ENCODE measurements at places on chromosomes 5 and 9.
A peak's percentile ranks its signal among the peaks of the same experiment; 100 is the strongest.

GRCh38 chr5:93579692-93580062 lies 1.3 kb downstream of the NR2F1-AS1 start:
- DNase-seq: no peak

DNA sequence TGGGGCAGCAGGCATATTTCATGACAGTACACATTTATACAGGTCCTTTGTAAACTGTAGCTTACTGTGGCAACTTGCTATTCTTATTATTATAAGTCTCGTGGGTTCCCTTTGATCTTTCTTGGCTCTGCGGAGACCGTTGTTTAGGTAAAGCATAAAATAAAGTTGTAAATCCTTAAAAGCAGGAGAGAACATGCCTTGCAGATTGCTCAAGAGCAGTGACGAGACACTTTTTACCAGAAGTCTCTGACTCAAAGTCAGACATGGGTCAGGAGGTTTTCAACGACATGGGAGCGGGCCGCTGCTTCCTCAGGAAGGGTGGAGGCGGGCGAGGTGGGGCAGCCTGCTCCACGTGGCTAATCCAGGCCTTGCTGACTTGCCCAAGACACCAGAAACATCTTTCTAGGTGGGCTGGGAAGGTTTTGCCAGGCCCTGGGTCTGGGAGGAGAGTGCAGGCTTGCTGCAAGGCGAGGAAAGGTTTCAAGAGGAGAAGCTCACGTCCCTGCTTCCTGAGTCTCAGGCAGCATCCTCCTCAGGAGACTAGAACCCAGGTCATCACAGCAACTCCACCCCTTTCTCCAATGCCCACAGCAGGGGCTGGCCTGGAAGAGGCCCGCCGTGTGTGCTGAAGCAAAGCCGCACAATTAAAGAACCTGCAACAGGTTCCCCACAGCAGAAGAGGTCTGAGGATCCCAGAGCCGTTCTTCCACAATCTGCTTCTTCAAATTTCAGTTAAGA lies 6.5 kb downstream of the TBC1D2 start:
- DNase-seq: no peak

DNA sequence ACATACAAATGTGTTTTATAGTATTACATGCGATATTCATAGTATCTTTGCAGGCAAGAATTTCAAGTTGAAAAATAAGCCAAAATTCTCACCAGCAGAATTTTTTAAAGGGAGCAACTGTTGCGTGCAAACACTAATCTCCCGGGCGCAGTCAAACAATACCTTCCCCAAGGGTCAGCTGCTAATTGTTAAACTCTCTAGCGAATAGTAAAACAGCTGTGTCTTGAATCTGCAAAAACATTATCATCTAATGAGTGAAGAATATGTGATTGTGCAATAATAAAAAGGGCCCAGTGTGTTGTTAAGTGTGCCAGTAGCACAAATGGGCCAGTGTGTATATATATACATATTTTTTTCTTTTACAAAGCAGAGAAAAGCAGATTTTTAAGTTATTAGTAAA lies 131.4 kb downstream of the CCDC192 start:
- no peak for DNase-seq

- no peak for DNase-seq
These were observed 76.8 kb upstream of the TXNDC8 start for GRCh38 chr9:110414471-110414870.

DNA sequence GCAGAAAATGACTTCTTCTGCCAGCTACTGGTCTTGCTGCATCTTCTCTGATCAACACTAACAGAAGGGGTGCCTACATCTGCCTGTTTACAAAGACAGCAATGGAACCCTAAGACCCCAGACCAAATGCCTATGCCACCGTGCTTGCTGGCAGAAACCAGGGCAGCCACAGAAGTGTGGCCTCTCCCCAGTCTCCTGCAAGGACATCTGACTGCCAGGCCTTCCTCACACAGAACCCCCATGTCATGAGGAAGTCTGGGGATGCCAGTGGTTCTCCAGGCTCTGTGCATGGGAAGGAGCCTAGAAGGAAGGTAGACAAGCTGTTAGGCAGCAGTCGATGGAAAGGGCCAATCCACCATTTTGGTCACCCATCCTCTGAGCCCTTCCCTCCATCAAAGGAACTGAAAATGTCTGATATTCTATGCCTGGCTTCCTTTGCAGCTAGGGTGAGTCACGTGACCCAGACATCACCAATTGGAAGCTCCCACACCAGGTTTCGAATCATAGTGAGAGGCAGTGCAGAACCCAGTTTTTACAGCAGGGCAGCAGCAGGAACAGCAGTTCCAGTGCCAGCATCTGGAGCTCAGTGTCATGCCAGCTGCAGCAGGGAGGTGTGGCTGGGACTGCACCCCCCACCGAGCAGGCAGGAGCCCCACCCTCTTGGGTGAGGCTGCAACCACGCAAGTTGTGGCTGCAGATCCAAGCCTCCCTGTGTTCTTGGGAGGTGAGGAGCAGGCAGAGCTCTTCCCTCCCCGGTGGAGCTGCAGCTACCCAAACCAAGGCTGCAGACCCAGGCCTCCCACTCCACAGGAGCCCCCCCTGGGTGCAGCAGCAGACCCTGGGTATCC lies 123.4 kb downstream of the OLFM1 start:
- DNase-seq: no peak

- peak; percentile 58 for DNase-seq
These were observed at the start of gene DIRAS2 for GRCh38 chr9:90642570-90643539. DIRAS2 (minus strand) TSS chr9:90642824; CDS start chr9:90613827, 28,997 bp downstream.

GRCh38 chr5:113508756-113509155 lies 4.7 kb upstream of the YTHDC2 start:
- no peak for DNase-seq

DNA sequence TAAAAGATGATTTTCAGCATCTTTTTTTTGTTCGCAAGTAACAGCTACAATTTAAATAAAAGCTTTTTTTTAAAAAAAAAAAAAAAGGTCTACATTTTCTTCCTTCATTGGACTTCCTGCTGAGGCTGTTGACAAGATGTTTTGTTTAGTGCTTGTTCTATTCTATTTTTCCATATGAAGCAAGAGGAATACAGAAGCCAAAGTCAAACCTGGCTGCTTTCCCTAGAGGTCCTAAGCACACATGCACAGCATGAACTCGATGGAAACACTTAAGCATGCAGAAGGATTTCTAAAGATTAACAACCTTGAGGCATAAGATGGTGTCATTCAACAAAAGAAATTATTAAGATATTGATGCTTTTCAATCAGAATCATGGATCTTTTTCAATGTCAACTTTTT lies 105.1 kb downstream of the ADCY2 start:
- no peak for DNase-seq

DNA sequence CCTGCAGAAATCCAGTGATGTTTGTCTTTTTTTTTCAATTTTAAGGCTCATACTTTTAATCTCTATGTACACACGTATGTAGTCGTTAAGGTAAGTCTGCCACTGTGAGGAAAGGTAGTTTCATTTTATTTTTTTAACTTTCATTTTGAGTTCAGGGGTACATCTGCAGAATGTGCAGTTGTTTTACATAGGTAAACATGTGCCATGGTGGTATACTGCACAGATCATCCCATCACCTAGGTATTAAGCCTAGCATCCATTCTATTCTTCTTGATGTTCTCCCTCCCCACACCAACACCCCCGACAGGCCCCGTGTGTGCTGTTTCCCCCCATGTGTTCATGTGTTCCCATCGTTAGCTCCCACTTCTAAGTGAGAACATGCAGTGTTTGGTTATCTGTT lies 19.7 kb downstream of the MUSK start:
- DNase-seq: no peak

GRCh38 chr9:111362526-111362925 lies 32.5 kb upstream of the OR2K2 start:
- no peak for DNase-seq

DNA sequence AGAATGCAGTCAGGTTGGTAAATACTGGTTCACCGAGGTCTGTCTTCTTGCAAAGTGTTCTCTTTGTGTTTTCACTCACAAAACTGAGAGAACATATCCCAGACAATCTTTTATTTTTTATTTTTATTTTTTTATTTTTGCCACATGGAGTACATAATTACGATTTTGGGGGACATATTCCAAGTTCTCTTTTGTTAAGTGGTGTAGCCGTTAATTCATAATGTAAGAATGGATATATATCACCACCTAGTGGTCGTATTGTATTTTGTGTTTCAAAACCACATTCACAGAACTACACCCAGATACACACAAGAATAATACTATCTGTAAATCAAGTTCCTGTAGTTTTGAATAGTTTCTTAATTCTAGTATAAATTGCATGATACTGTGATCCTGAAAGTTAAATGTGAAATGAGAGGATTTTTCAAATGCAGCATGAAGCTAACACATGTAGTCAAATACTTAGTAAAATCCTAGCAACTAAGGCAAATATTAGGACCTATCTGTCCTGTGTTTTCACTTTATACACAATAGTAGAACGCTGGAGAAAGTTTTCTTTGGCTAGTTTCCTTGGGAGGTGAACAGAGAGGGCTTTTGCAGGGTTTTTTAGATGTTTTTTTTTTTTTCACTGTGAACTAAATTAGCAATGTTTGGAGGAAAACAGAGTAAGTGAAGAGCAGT lies 92.7 kb downstream of the VCAN start:
- no peak for DNase-seq

- no peak for DNase-seq
These were observed 73.4 kb downstream of the NMUR2 start for GRCh38 chr5:152331718-152332117.

DNA sequence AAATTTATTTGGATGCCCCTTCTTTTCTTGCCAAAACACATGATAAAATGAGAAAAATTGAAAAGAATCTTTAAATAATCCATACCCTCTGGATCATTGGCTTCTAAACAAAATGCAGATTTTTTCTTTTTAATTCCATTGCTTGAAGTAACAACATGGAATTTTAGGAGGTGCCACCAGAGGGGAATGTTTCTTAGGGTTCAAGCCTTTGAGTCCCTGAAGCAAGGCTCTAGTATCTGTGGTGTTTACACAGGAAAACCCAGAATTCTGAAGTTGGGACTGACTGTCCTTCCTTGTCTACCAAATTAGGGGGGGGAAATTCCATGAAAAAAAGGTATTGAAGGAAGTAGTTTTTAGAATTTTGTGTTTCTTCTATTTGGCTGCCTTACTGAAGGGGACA lies 69.4 kb downstream of the LMNB1 start:
- no peak for DNase-seq

GRCh38 chr9:14396171-14396570 lies 82.2 kb upstream of the NFIB start:
- DNase-seq: no peak

DNA sequence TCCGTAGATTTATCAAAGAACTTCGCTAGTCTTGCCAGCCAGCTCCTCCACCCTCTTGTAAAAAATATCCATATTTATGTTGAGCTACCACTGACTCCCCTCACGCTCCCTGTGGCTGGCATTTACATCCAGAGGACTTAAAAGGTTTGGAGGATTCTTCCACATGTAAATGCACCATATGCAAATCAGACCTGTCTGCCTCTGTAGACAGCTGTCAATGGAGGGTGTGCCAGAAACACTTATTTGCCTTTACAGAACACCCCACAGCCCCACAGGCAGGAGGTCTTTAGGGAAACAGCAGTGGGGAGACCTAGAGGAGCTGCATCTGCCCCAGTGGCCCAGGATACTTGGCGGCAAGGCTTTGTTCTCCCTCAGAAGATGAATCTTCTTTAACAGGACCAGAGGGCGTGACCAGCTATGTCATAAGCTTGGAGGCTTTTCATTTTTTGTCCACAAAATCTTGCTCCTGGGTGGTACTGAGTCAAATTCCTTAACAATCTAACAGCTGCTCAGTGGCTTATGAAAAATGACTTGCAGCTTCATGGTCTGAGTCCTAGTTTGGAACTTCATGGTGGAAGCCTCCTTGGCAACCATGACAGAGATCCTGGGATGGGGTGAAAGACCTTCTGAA lies 535.8 kb downstream of the EBF1 start:
- no peak for DNase-seq

DNA sequence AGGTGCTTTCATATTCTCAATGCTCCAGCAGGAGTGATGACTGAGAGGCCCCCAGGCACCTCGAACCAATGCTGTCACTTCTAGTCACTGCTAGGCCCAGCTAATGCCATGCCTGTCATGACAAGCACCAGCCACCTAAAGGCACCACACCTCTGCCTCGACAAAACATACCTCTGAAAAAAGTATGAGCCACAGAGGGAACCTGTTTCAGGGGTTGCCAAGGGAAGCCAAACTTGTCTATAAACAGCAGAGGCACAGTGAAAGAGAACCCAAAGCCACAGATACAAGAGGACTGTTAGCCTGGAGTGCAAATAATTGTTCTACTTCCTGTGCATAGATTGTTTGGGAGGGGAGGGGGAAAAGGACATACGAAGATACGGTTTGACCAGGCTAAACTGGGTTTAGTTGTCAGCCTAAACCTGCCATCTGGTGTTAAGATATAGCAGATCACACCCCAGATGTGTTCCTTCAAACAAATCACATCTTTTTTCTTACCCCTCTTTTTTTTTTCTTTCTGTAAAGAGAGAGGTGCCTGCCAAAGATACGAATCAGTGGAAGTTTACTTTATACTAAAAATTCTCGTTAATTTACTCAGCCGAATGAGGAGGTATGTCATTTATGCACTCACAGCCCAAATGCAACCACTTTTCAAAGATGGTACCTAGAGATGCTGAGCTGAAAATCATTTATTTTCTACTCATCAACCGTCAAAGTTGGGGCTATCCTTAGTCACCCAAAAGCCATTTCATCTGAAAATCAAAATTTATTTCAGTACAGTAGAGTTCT lies 45.7 kb downstream of the BNC2 start:
- DNase-seq: no peak

DNA sequence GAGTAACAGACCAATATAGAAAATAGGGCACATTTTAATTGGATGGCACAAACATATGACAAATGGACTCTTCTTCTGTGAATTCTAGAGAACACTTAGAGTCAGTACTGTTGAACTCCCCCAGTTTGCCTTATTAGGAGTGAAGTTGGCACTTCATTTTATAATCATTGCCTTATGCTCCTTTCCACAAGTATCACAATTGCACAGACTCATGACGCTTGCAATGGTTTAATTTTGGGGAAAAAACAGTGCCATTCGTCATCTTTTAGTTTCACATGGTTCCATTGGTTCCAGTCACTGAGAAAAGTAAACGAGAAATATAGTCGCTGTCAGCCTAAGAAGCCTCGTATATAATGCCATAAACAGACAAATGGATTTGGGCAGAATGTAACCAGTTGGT lies 71.2 kb downstream of the LURAP1L start:
- DNase-seq: no peak

- no peak for DNase-seq
These were observed 76.2 kb upstream of the TMED7 start for GRCh38 chr5:115702025-115702424.

- no peak for DNase-seq
These were observed 1.5 kb upstream of the SARDH start for GRCh38 chr9:133739408-133740280.

DNA sequence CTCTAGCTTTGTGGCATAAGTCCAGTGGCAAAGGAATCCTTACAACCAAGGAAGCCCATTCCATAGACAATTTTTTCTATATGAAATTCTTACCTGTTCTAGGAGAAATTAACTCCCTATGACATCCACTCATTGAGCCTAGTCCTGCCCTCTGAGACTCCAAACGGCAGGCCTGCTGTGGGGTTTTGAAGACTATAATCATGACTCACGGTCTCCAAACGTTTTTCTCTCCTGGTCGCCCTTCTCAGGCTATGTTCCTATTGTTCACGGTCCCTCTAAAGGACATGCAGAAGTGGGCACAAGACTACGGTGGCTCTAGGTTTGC lies 611 bp downstream of the EXOSC3 start:
- no peak for DNase-seq
